ENCODE measurements at places on chromosomes 7 and 10. TPM values are rescaled to one million over a fixed set of nuclear protein-coding genes. Genes with fewer than 3 reads are reported as not detected.

- no peak for DNase-seq
Observed at GRCh38 chr10:15661574-15661973, 58.1 kb downstream of the ITGA8 start.

DNA sequence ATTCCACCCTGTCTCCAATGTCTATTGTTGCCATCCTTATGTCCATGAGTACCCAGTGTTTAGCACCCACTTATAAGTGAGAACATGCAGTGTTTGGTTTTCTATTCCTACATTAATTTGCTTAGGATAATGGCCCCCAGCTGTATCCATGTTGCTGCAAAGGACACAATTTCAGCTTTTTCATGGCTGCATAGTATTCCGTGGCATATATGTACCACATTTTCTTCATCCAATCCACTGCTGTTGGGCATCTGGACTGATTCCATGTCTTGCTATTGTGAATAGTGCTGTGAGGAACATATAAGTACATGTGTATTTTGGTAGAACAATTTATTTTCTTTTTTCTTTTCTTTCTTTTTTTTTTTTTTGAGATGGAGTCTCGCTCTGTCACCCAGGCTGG is 68.2 kb downstream of the TMEM178B start:
- no peak for DNase-seq

DNA sequence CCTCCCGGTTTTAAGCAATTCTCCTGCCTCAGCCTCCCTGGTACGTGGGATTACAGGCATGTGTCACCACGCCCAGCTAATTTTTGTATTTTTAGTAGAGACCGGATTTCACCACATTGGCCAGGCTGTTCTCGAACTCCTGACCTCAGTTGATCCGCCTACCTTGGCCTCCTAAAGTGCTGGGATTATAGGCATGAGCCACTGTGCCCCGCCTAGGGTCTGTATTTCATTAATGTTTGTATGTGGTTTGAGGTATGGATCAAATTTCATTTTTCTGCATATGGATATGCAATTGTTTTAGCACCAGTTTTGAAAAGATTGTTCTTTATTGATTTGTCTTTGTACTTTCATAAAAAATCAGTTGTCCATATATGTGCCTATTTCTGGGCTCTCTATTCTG is 26.0 kb downstream of the CYP26A1 start:
- no peak for DNase-seq

GATA3 gene
- total RNA-seq, result 0.48 TPM

- DNase-seq, result no peak
Observed at GRCh38 chr10:36053271-36053670, 411.2 kb upstream of the FZD8 start.

DNA sequence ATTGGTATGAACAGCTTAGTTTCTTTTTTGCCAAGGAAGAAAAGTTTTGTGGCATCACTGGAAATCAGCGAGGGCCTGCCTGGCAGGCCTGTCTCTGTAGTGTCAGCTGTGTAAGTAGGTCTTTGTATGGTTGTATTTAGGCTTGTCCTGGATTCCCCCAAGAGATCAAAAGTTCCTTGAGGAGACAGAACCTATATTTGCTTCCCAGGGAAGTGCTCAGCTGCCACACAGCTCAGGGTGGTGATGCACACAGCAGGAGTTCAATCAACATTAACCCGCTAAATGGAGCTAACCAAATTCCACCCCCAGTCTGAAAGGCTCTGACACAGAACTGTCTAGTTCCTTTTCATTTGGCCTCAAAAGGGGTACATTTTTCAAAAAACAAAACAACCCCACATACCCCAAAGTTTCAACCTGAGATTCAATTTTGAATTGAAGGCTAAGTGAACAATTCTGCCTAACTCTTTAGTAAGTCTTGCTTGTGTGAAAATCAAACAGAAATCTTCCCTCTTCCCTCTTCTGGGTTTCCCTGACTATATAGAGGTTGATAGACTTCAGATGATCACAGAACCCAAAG is 124.4 kb downstream of the CLEC2L start:
- DNase-seq, result no peak

C10orf105 gene
- total RNA-seq, result not detected

PLXNA4 gene
- total RNA-seq, result 2.8 TPM

DNA sequence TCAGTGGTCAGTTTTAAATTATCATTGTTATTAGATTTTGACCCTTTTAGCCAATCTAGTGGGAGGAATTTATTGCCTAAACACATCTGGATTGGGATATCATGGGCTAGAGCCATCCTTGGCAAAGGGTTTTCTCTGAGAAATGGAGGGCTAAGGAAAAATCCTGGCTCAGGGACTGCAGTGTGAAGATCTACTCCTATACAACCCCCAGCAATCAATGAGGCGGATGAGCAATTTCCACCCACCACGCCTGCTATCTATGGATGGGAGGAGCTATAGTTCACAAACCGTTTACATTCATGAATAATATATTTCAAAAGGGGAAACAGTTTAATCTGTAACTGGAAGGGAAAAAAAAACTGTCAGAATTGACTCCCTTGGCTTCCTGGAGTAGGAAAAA is 2.7 kb downstream of the CAV1 start:
- DNase-seq, result no peak

PVRIG gene
- total RNA-seq, result 2.2 TPM

DNA sequence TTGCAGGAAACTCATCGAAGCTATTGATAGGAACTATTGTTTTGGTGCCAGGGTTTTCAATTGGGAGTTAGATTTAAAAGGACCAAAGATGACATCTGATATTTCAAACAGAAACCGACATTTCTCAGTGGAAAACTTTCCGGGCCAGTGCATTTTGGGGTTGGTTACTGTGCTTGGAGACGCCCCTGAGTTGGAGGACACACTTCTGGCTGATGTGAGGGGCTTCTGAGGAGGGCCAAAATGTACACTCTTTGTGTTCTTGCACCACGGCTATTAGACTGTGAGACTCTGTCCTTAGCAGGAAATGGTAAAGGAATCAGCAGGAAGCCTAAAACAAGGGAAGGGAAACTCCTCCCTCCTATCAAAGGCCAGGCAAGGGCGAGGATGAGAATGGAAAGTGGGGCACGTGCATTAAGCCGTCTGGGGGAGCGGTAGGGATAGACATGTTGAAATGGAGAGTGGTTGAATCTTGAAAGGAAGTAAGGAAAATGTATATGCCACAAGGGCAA is 1.8 kb upstream of the SRGN start:
- DNase-seq, result no peak

DNA sequence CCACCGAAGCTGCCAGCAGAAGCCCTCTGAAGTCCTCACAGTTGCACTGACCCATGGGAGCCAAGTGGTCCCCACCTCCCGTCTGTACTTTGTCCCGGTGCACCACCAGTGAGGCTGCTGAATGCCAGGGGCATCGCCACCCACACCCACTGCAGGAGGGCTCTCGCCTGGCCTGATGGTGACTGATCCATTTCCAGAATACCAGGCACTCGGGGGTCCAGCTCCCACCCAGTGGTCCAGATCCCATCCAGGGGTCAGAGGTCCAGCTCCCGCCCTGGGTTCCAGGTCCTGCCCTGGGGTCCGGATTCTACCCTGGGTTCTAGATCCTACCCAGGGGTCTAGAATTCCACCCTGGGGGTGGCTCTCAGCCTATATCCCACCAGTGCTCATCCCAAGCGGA is 9.1 kb upstream of the JAKMIP3 start:
- no peak for DNase-seq

DNA sequence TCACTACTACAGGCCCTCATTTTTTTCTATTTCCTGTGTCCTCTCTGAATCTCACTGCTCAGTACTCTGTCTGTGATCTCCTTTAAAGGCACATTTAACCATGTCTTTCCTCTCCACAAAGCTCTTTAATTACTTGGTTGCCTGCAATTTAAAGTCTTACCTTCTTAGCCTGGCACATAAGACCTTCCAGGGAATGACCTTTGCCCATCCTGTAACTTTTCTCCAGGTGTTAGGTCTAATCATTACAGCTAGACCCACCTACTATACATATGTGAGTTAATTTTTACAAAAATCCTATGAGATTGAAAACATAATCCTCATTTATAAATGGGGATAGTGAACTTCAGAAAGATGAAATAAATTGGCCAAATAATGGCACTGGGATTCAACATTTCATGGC is 244.1 kb upstream of the RHOBTB1 start:
- no peak for DNase-seq

UNCX gene
- not detected for total RNA-seq

- DNase-seq, result no peak
Observed at GRCh38 chr7:98238076-98238475, 14.0 kb downstream of the TECPR1 start.

ZNF736 gene
- total RNA-seq, result 10.9 TPM

GRCh38 chr7:114413761-114414155 is 857 bp upstream of the FOXP2 start:
- DNase-seq, result no peak

DNA sequence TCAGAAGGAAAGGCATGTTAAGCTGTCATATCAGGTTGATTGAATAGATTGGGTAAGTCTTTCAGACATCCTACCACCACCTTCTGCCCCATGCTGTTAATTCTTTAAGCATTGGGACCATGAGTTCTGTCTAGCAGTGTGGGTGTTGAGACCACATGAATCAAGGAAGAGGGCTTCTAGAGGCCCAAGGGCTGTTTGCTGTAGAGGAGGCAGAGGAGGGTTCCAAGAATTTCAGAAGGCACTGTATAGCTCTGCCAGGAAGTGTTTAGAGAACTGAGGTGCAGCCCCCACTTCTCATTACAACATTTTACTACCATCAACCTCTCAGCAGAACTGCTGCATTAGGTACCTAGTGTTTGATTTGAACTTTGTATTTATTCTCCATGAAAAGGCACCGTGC is 720.2 kb downstream of the AUTS2 start:
- DNase-seq, result no peak

FFAR4 gene
- 0.75 TPM for total RNA-seq

DNA sequence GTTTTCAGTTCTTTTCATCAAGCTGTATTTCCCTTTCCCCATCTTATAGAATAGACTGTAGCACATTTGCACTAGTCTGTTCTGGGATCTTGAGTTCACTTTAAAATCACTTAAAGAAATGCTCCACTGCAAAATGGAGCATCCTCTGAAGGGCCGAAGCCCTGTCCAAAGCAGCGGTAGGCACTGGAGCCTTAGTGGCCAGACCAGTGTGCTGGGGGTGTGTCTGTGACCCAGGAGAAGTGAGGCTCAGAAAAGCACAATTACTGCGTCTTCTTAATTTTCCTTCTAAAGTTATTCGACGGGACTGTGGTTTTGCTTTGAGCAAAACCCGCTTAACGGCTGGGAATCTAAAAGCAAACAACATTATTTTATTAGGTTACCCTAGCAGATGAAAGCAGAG is 205.7 kb downstream of the SLC25A13 start:
- DNase-seq, result no peak

- peak; percentile 74 for DNase-seq
Observed at GRCh38 chr7:151087245-151088018, 1.2 kb downstream of the AGAP3 start.

SLC35G1 gene
- 18.7 TPM for total RNA-seq

CCDC136 gene
- 4.2 TPM for total RNA-seq

- peak; percentile 43 for DNase-seq
Observed at GRCh38 chr7:102287111-102287980, 678 bp downstream of the SH2B2 start.

GARIN1A gene
- total RNA-seq, result 0.48 TPM

GPR146 gene
- total RNA-seq, result not detected

- DNase-seq, result no peak
Observed at GRCh38 chr7:132760244-132760623, 184.0 kb upstream of the PLXNA4 start.

- no peak for DNase-seq
Observed at GRCh38 chr10:126948355-126949160, 43.3 kb downstream of the DOCK1 start.

DNA sequence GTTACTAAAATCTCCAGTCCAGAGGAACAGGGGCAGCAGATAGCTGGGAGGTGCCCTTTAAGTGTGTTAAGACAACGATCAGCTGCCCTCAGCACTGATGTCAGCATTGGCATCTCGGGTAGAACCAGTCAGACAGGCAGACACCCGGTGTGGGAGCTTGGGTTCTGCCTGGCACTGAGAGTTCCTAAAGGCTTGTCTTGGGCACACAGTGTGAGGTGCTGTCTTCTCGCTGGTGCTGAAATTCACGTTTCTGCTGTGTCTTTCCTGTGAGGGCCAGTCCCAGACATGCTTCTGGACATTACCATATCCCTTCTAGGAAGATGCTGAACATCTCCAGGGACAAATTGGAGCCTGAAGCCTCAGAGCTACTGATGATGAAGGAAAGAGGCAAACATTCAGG is 156.2 kb downstream of the DNAJB6 start:
- DNase-seq, result no peak

- DNase-seq, result no peak
Observed at GRCh38 chr10:10490581-10490980, 527.1 kb upstream of the CELF2 start.

SPACDR gene
- total RNA-seq, result not detected

DNA sequence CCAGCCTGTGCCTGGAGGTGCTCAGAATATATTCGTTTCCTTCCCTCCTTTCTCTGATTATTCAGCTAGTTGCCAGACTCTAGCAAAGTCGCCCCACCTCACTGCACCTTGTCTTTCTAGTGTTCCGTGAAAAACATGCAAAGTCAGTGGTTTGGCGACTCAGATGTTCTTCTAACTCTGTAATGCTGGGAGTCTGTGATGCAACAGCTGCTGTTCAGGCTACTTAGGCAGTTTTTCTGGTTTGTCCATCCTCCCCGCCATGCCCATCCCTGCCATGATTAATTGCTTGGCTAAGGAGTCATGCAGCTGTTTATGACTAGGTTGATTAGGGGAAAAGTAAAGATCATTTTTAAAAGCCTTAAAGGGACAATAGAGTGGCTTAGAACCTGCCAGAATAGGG is 99.4 kb downstream of the MTPN start:
- no peak for DNase-seq

GRCh38 chr10:78417425-78418370 is 384.0 kb downstream of the RPS24 start:
- no peak for DNase-seq

CYP26C1 gene
- total RNA-seq, result not detected

DNA sequence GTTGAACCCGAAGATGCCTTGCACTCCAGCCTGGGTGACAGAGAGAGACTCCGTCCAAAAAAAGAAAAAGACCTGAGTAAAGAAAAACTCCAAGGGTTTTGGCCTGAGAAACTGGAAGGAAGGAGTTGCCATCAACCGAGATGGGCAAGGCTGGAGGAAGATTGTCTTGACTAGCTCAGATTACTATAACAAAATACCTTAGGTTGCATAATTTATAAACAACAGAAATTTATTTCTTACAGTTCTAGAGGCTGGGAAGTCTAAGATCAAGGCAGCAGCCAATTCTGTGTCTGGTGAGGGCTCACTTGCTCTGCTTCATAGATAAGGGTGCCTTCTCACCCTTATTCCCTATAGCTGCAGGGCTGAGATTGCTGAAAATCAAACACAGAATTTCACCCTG is 91.2 kb downstream of the CUL2 start:
- DNase-seq, result no peak

BLNK gene
- 5.6 TPM for total RNA-seq

GRCh38 chr10:11057994-11058393 is 40.3 kb downstream of the CELF2 start:
- DNase-seq, result no peak

WNT2 gene
- total RNA-seq, result not detected

- DNase-seq, result no peak
Observed at GRCh38 chr7:46725136-46725535, 804.1 kb upstream of the IGFBP3 start.

GRCh38 chr10:6124666-6125065 is 35.8 kb downstream of the RBM17 start:
- DNase-seq, result no peak

- DNase-seq, result no peak
Observed at GRCh38 chr7:30170476-30171205, 35.9 kb downstream of the MTURN start.

AKR1C3 gene
- total RNA-seq, result 580 TPM

All from transverse colon (tissue), 4 donors.